Activated CD4-positive, alpha-beta T cell treated with anti-CD3 and anti-CD28 coated beads, Interleukin-10, Interleukin-2, amounts not matched to agents 100 ng/mL and 50 ng/mL, durations not matched to agents 16 hours and 8 hours (primary cell): ENCODE measurements at places on chromosomes 1 and 21.

DNA sequence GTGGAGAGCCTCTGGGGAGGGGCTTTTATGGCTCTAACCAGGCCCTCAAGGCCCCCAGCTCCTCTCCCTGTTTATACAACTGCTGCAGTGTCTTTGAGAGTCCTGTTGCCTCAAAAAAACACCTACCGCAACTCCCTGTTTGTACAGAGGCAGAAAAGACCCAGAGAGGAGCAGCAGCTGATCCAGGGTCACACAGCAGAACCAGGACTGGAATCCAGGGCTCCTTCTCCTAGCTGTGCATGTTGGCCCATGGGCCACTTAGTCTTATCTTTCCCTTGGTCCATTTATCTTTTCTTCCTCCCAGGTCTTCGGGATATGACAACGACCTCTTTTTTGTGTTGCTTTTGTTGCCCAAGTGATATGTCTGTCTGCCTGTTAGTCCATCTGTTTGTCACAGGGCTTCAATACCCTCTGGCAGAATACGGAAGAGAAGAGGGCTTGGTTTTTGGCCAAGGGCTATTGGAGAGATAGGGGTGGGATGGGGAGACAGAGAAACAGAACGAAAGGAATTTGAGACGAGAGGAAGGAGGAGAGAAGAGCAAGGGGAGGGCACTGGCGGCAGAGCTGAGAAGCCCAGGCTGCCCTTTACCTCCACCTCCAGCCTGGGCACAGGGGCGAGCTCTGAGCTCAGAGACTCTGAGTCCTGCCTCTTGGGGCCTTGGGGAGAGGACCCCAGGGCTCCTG is 33.5 kb upstream of the WASF2 start:
- DNase-seq, result no peak

GRCh38 chr1:111203681-111204200 is 3.3 kb upstream of the DENND2D start:
- peak; percentile 94 for DNase-seq

DNA sequence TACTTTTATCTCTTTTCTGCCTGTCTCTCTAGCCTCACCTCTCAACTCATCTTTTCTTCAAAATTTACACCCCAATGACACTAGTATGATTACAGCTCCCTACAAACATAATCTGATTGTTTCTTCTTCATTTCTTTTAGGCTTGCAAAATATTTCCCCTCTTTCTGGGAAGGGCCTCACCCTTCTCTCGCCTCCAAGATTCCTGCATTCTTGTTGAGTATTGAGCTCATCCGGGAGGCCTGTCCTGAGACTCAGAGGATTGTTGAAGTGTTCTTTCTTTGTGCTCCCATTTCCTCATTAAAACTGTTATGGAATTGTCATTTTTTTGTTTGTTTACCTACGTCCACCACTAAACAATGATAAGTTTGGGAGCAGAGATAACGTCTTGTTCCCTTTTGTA is 99.1 kb upstream of the CHRM3 start:
- no peak for DNase-seq

GRCh38 chr1:173191011-173191705 is 16.0 kb downstream of the TNFSF4 start:
- no peak for DNase-seq

DNA sequence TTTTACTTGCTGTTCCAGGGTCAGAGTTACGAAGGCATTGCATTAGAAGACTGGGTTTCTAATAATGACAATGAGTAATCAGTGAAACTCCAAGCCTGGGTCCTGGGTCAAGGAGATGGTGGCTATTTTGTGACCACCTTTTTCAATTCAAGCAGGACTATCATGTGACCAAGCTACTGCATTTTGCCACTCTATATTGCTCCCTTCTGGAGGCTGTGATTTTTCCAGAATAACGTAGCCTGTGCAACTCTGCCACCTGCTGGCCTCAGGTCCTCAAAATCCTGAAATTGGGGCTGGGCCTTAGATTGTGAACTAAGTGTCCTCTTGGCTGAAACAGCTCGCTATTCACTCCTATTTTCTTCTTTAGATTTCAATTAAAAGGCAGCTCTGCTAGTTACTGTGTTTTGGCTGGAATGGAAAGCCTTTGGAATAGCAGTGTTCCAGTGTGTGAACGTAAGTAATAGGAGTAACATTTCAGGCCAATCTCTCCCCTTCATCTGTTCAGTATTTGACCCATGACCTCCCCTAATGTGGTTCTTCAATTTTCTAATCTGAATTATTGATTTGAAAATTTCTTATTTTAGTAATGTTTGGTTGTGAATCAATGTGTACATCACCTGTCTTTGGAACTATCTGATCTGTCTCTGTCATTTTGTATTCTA is 52.9 kb upstream of the CD46 start:
- peak; percentile 42 for DNase-seq

GRCh38 chr1:174008269-174008668 is 13.9 kb downstream of the RC3H1 start:
- no peak for DNase-seq

- peak; percentile 40 for DNase-seq
Measured at GRCh38 chr21:44874497-44875315, 1.2 kb upstream of the PTTG1IP start.
